ENCODE measurements at places on chromosomes 5 and 9.

DNA sequence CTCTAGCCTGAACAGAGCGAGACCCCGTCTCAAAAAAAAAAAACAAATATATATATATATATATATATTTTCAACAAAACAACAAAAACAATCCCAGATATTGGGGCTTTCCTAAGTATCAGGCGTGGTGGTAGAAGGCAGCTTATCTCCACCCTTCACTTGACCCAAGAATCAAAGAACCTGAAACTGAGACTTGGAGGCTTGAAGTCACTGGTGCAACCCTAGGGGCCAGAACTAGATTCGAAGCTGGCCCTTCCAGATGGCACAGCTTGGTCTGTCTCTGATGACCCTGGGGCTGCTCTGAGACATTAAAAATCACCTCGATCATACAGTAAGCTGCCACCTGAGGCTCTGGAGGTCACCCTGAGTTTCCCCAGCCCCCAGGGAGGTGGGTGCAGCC is 1.3 kb upstream of the KCNMB1 start:
- DNase-seq = no peak

- no peak for DNase-seq
Observed at GRCh38 chr9:9783211-9783610, 829.6 kb downstream of the PTPRD start.

- DNase-seq = no peak
Observed at GRCh38 chr5:24232041-24232440, 412.7 kb downstream of the CDH10 start.

DNA sequence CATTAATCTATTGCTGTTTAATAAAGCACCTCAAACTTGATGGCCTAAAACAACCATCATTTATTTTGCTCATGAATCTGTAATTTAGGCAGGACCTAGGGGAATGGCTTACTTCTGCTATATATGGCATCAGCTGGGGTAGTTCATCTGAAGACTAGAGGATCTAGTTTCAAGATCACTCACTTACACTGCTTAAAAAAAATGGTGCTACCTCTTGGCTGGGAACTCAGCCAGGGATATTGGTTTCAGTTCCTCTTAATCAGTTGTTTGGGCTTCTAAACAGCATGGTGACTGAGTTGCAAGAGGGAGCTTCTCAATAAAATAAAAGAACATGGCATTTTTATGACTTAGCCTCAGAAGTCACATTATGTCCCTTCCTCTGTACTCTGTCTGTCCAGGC is 142.0 kb downstream of the FAM114A2 start:
- no peak for DNase-seq

- no peak for DNase-seq
Observed at GRCh38 chr5:156401804-156402203, 74.8 kb downstream of the SGCD start.

DNA sequence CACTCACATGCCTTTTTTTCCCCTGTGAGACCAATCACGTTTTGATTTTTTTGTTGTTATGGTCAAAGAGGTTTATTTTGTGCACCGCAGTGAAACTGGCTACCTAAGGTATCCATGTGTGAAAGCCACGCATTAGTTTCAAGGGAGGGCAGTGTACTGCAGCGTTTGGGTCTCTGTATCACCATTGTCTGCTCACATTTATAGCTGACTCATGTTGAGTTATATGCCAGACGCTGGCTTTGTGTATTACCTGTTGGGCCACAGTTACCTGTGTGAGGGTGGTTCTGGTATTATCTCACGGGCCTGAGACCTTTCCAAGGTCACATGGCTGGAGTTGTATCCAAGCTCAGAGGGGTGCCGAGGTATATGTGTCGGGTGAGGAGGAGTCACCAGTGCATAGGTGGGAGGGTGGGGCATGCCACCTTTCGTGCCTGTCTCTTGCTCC is 75.8 kb downstream of the ARHGAP26 start:
- DNase-seq = no peak

DNA sequence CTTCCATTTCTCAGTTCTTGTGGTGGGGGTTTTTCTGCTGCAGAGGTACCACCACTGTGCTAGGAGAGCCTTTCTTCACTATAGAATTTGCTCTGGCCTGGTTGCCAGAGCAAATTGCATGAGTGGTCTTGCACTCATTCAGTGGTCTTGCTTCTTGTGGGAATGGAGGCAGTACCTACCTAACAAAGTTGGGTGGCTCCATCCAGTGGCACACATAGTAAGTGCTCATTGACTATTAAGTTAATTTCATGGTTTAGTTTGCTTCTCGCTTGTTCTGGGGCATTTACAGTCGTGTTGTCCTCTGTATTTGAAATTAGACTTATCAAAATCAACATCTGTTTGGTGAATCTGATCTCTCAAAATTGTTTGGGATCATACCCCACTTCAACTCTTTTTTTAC is 23.0 kb downstream of the SLC28A3 start:
- no peak for DNase-seq

GRCh38 chr5:175920231-175920811 is 47.8 kb downstream of the THOC3 start:
- no peak for DNase-seq

GRCh38 chr5:138936968-138937345 is 61.8 kb upstream of the LRRTM2 start:
- DNase-seq = no peak

DNA sequence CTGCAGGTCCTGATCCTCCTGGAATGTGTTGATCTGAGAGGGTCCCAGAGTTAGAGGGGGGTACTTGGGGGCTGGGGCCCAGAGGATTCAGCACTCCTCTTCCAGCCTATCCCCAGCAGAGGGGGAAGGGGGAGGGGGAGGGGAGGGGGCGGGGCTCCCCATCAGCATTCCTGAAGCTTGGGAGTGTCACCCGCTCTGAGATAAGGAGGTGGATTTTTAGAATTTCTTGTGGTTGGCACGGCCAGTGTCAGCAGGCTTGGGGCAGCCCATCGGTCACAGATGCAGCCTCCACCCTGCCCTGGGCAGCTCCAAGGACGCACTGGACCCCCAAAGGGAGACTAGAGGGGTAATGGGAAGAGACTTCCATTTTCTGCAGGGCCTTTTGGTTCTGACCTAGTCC is 5.3 kb downstream of the FGF18 start:
- DNase-seq = no peak

DNA sequence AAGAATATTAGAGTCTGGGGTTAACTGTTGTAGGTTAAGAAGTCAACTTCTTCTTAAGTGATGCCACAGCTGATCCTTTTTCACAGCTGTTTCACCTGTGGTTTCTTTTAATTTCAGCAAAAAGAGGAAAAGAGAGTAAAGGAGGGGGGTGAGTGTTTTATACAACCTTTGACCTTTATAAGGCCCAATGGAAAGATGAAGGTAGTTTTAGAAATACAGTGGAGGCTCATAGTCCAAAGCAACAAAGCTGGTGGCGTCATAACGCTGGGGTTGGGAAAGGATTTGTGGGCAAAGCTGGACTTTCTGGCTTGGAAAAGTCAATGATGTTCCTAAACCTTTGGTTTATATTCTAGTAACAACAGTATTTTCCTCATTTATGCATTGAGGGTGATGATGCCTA is 49.5 kb downstream of the RCL1 start:
- DNase-seq = no peak

All from activated CD8-positive, alpha-beta memory T cell treated with anti-CD3 and anti-CD28 coated beads for 4 hours (primary cell).